ENCODE measurements at places on chromosomes 11 and 22.

DNA sequence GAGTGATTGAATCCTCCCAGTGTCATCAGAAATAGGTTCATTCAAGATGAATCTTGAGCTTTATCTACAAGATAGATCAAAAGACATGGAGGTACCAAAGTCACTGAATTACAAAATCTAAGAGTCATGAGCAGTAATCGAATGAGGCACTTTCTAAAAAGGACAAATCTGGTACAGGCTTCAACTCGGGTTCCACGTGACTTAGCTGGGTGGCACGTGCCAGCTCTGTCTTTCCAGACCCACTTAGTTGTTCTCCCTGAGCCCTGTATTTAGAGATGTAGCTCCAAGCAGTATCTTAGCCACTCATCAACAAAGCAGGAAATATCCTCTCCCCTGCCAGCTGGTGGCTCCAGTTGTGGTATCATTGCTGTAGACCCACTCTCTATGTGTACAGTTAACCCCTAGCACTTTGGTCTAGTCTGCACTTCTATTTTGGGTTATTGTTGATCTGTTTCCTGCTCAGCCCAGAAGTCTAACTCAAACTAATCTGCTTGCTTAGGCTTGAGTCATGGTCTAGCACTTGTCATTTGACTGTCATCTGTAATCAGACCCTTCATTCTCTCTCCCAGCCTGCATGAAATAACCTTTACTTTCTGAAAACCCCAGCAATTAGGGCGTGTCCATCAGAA lies 528.7 kb downstream of the ETS1 start:
- no peak for DNase-seq

GRCh38 chr11:115238086-115238485 lies 266.1 kb downstream of the CADM1 start:
- DNase-seq = no peak

DNA sequence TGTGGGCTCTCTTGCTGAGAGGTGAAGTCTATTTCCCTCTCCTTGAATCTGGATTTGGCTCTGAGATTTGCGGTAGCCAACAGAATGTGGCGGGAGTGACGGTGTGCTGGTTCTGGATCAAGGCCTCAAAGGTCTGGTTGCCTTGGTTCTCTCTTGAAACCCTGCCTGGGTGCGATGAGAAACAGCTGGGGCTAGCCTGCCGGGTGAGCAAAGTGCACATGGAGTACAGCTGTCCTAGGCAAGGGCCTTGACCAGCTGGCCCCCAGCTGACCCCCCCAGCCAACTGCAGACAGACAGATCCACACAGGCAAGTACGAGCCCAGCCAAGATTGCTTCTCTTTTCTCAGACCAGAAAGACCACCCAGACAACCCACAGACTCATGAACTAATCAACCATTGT lies 10.8 kb downstream of the SUN2 start:
- no peak for DNase-seq

DNA sequence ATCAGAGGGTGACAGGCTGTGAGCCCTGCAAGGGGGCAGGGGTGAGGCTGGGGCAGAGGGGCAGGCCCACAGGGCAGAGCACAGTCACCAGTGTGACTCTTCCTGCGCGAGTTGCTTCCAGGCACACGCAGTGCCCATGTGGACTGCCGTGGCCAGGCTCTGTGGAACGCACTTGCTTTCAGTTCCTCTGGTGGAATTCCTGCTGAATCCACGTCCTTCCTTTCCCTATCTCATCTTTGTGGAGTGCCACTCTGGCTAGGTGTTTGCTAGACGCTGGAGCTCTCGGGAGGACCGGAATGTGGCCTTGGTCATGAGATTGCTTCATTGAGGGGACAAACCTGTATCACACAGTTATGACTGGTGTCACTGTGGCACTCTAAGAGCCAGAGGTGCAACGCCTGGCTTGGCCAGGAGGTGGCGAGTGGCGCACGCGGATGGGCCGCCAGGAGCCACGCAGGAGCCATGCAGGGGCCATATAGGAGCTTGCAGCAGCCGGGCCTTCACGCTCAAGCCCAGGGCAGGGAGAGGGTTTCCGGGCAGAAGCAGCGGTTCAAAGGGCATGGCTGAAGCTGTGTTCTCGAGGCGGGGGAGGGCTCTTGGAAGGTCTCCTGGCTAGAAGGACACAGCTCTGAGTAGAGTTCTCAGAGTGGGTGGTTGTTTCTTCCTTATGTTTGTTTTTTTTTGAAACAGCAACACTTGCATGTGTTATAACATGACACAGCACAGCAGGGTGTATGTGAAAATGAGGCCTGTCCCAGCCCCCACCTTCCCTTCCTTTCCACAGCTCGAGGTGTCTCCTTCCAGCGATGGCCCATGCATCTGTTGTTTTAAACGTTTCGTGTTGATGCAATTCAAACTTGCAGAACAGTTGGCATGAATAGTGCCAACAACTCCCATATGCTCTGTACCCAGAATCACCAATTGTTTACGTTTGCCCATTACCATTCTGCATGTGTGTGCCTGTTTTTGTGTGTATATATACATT lies 36.2 kb downstream of the TBC1D22A start:
- peak; percentile 77 for DNase-seq

- no peak for DNase-seq
Observed at GRCh38 chr22:19844377-19845053, 10.2 kb downstream of the GNB1L start.
